ENCODE measurements at places on chromosomes 3 and 15. TPM values are rescaled to one million over a fixed set of nuclear protein-coding genes. Genes with fewer than 3 reads are reported as not detected.

LRRC15 gene
- total RNA-seq, result under 0.01 TPM

SPINK8 gene
- total RNA-seq, result not detected

FAM107A gene
- total RNA-seq, result 0.13 TPM

DPPA2 gene
- total RNA-seq, result not detected

DNAH1 gene
- 0.16 TPM for total RNA-seq

RBPMS2 gene
- 1.3 TPM for total RNA-seq

ZNF662 gene
- total RNA-seq, result 1.8 TPM

WDR93 gene
- 0.25 TPM for total RNA-seq

CKMT1B gene
- total RNA-seq, result 0.89 TPM

AMT gene
- total RNA-seq, result 0.65 TPM

OCA2 gene
- 0.49 TPM for total RNA-seq

OSTN gene
- total RNA-seq, result not detected

STX19 gene
- total RNA-seq, result not detected

PIK3R4 gene
- total RNA-seq, result 26.5 TPM

NEDD4 gene
- total RNA-seq, result 8.7 TPM

CTXN2 gene
- not detected for total RNA-seq

P3H2 gene
- 67.0 TPM for total RNA-seq

NPAP1 gene
- total RNA-seq, result not detected

GRM7 gene
- total RNA-seq, result not detected

ZNF619 gene
- total RNA-seq, result 3.6 TPM

CNTN3 gene
- not detected for total RNA-seq

TMEM43 gene
- 64.0 TPM for total RNA-seq

CYP8B1 gene
- total RNA-seq, result not detected

USP50 gene
- not detected for total RNA-seq

SAXO2 gene
- not detected for total RNA-seq

COLQ gene
- 0.16 TPM for total RNA-seq

CLDN18 gene
- not detected for total RNA-seq

Measured in mesangial cell (primary cell).